GM23338 (cell line): ENCODE measurements at places on chromosomes 3 and 15. TPM values are rescaled to one million over a fixed set of nuclear protein-coding genes. Genes with fewer than 3 reads are reported as not detected.

DNA sequence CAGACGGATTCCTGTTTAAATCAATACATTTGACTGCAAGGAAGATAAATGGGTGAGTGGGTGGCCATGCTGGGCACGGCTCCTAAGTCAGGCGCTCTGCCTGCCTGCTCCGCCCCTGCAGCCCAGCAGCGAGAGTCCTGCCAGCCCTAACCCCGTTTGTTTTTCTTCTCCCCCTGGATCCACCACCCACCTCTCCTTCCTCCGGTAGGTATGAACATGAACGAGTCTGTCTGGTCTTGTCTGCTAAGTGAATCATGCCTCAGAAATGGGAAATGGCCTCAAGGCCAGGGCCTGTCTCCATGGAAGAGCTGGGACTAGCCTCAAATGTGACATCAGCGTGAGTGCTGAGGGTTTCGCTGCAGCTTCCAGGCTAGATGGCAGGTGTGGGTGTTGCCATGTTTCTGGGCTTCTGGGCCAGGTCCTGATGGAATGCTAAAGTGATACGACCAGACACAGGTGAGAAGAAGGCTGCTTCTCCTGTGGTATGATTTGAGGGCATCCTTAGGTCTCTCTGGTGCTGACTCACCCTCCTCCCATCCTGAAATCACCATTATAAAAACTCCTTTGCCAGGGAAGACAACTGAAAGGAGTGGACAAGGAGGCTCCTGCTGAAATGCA lies 5.6 kb upstream of the FEM1B start:
- H3K27ac ChIP-seq = no peak overlapping the region
- peak; percentile 30 for DNase-seq
- H3K36me3 ChIP-seq = no peaks in the 10 kb centered on the region
- no peaks in the 10 kb centered on the region for H3K27me3 ChIP-seq
- peaks cover 33% of the 10 kb centered on the region for H3K4me1 ChIP-seq

- no peaks in the 10 kb centered on the region for H3K27me3 ChIP-seq
- H3K4me3 ChIP-seq = no peak overlapping the region
- no peaks in the 10 kb centered on the region for H3K36me3 ChIP-seq
- no peaks in the 10 kb centered on the region for H3K4me1 ChIP-seq
- no peak overlapping the region for H3K27ac ChIP-seq
These were observed 17.1 kb downstream of the PML start for GRCh38 chr15:74011610-74012009.

GRCh38 chr3:12677616-12678015 lies 13.7 kb upstream of the RAF1 start:
- no peak overlapping the region for H3K4me3 ChIP-seq
- H3K27ac ChIP-seq = no peak overlapping the region
- no peaks in the 10 kb centered on the region for H3K36me3 ChIP-seq
- DNase-seq = no peak
- H3K27me3 ChIP-seq = no peaks in the 10 kb centered on the region

- H3K4me1 ChIP-seq = no peaks in the 10 kb centered on the region
- no peak overlapping the region for H3K27ac ChIP-seq
- H3K27me3 ChIP-seq = no peaks in the 10 kb centered on the region
- H3K36me3 ChIP-seq = no peaks in the 10 kb centered on the region
- DNase-seq = no peak
These were observed 22.5 kb upstream of the THBS1 start for GRCh38 chr15:39558421-39558820.

GRCh38 chr3:144129536-144130214 lies 158.1 kb downstream of the DIPK2A start:
- no peaks in the 10 kb centered on the region for H3K36me3 ChIP-seq
- H3K4me1 ChIP-seq = no peaks in the 10 kb centered on the region
- DNase-seq = no peak

GRCh38 chr15:36371509-36371908 lies 207.9 kb upstream of the CDIN1 start:
- H3K4me1 ChIP-seq = no peaks in the 10 kb centered on the region; the same call in 1 of the 2 replicates
- H3K36me3 ChIP-seq = no peaks in the 10 kb centered on the region
- H3K27ac ChIP-seq = no peak overlapping the region

GRCh38 chr15:63986751-63987341 lies 59.4 kb downstream of the DAPK2 start:
- DNase-seq = no peak
- no peaks in the 10 kb centered on the region for H3K36me3 ChIP-seq
- no peak overlapping the region for H3K27ac ChIP-seq
- no peak overlapping the region for H3K4me3 ChIP-seq
- no peaks in the 10 kb centered on the region for H3K4me1 ChIP-seq

- no peaks in the 10 kb centered on the region for H3K4me1 ChIP-seq
- H3K4me3 ChIP-seq = no peak overlapping the region
- DNase-seq = no peak
These were observed 173.0 kb upstream of the FRMD4B start for GRCh38 chr3:69558912-69559311.

GRCh38 chr3:31345581-31345980 lies 187.1 kb upstream of the STT3B start:
- H3K4me3 ChIP-seq = no peak overlapping the region
- H3K36me3 ChIP-seq = no peaks in the 10 kb centered on the region
- H3K4me1 ChIP-seq = peaks cover 6% of the 10 kb centered on the region

DNA sequence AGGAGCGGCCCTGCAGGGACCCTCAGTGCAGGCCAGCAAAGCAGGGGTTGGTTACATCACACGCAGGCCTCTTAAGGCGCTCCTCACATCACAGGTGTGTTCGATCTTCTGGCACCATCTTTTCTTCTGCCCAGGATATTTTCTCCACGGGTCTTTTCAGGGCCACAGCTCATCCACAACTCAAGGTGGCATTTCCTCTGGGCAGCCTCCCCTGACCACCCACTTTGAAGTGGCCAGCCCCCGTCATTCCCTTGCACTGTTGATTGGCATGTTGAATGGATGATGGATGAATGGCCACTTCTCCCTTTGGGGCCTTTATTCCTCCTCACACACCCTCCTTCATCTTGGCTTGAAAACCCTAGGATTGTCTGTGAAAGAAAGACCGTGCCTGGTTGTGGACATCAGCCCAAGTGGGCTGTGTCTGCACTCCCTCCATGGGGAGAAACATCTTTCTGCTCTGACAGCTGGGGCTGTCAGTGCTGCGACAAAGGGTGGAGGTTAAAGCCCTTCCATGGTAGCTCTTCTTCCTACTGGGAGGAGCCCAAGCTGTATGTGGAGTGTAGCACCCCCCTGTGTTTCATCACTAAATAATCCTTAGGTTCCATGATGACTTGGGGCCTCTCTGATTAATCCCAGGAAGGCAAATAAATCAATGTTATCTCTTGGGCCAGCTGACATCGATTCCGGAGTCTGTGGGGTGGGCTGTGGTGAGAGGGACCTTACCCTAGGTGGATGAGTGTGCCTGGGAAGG lies 102.5 kb downstream of the EPHB1 start:
- peaks cover 8% of the 10 kb centered on the region for H3K4me1 ChIP-seq
- no peak overlapping the region for H3K4me3 ChIP-seq
- H3K36me3 ChIP-seq = no peaks in the 10 kb centered on the region
- no peak for DNase-seq
- peaks cover 36% of the 10 kb centered on the region for H3K27me3 ChIP-seq

- no peaks in the 10 kb centered on the region for H3K27me3 ChIP-seq
- no peaks in the 10 kb centered on the region for H3K4me1 ChIP-seq
- DNase-seq = no peak
- no peak overlapping the region for H3K4me3 ChIP-seq
- H3K36me3 ChIP-seq = no peaks in the 10 kb centered on the region
These were observed 38.7 kb upstream of the FBN1 start for GRCh38 chr15:48683991-48684765.

GRCh38 chr3:12856626-12857025 lies 15.3 kb upstream of the RPL32 start:
- H3K27me3 ChIP-seq = no peaks in the 10 kb centered on the region
- H3K27ac ChIP-seq = no peak overlapping the region
- peak; percentile 27 for DNase-seq
- no peak overlapping the region for H3K4me3 ChIP-seq

GRCh38 chr3:181626036-181626435 lies 85.7 kb upstream of the SOX2 start:
- no peak for DNase-seq
- H3K4me1 ChIP-seq = no peaks in the 10 kb centered on the region; the same call in 1 of the 2 replicates
- H3K27ac ChIP-seq = no peak overlapping the region
- H3K36me3 ChIP-seq = no peaks in the 10 kb centered on the region

- DNase-seq = no peak
- H3K27me3 ChIP-seq = no peaks in the 10 kb centered on the region
- H3K4me3 ChIP-seq = no peak overlapping the region
These were observed 48.4 kb downstream of the SLC2A2 start for GRCh38 chr3:170977949-170978745.

SKOR1 gene
- 0.17 and 0.19 TPM in 2 replicates for total RNA-seq

TIGIT gene
- total RNA-seq = 0.07 TPM in 1 of 2 replicates, not detected in the other

DNA sequence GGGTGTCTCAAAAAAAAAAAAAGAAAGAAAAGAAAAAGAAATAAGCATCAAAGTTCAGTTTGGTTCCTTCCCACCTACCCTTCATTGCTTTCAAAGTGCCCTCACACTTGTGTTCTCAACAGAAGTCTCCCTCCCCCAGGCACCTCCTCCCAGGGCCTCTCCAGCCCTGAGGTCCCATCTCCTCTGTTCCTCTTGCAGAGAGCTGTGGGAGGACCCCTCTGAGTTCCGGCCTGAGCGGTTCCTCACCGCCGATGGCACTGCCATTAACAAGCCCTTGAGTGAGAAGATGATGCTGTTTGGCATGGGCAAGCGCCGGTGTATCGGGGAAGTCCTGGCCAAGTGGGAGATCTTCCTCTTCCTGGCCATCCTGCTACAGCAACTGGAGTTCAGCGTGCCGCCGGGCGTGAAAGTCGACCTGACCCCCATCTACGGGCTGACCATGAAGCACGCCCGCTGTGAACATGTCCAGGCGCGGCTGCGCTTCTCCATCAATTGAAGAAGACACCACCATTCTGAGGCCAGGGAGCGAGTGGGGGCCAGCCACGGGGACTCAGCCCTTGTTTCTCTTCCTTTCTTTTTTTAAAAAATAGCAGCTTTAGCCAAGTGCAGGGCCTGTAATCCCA lies 6.1 kb downstream of the CYP1A2 start:
- no peak overlapping the region for H3K4me3 ChIP-seq
- no peaks in the 10 kb centered on the region for H3K27me3 ChIP-seq

DNA sequence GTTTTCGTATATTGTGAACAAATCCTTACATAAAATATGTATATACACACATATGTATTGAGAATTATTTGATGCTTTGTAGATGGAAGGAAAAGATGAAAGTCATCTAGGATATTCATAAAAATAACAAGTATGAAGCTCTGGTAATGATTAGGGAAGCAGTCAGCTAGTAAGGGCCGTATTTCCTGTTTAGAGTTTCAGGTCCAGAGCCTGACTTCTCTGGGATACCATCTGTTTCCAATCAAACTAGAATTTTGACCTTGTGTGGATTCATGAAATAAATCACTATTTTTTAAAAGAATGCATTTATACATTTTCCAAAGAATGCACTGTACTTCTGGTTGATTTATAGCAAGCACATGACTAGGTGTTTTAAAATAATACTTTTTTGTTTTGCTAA lies 156.1 kb upstream of the CGNL1 start:
- H3K4me3 ChIP-seq = peak overlapping the region; percentile 28
- H3K4me1 ChIP-seq = peaks cover 43% of the 10 kb centered on the region
- H3K27ac ChIP-seq = no peak overlapping the region
- no peaks in the 10 kb centered on the region for H3K27me3 ChIP-seq

GAP43 gene
- total RNA-seq = 16.1 and 22.7 TPM in 2 replicates

GRCh38 chr15:61839546-61839945 lies 220.7 kb downstream of the VPS13C start:
- no peaks in the 10 kb centered on the region for H3K4me1 ChIP-seq
- H3K4me3 ChIP-seq = no peak overlapping the region
- H3K27me3 ChIP-seq = no peaks in the 10 kb centered on the region
- H3K27ac ChIP-seq = no peak overlapping the region
- no peaks in the 10 kb centered on the region for H3K36me3 ChIP-seq

DNA sequence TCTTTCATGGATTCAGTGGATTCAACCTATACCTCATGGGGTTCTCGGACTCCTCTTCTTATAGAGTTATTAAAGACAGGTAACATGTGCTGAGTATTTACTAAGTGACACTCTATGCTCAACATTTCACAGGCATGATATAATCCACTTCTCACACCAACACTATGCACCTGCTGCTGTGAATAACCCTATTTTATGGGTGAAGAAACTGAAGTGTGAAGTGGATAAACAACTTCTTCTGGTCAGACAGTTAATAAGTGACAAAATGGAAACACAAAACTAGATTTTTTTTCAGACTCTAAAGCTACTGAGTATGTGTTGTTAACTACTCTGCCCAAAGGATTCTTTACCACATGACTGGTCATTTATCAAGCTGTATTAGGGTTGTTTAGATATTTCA lies 403.5 kb downstream of the DIPK2A start:
- no peak overlapping the region for H3K4me3 ChIP-seq
- DNase-seq = no peak
- no peaks in the 10 kb centered on the region for H3K36me3 ChIP-seq
- no peaks in the 10 kb centered on the region for H3K27me3 ChIP-seq
- H3K27ac ChIP-seq = no peak overlapping the region

PRTG gene
- total RNA-seq = 2.3 and 3.4 TPM in 2 replicates

USP50 gene
- not detected in 2 replicates for total RNA-seq

FILIP1L gene
- not detected in 2 replicates for total RNA-seq
